ENCODE measurements at places on chromosomes 12 and 14.

GRCh38 chr12:121013715-121014114 lies 2.6 kb downstream of the C12orf43 start:
- H3K4me1 ChIP-seq, result peaks cover 7% of the 10 kb centered on the region
- H3K27ac ChIP-seq, result no peak overlapping the region
- no peaks in the 10 kb centered on the region for H3K27me3 ChIP-seq
- H3K4me3 ChIP-seq, result no peak overlapping the region
- no peaks in the 10 kb centered on the region for H3K36me3 ChIP-seq
- no peak for DNase-seq

DNA sequence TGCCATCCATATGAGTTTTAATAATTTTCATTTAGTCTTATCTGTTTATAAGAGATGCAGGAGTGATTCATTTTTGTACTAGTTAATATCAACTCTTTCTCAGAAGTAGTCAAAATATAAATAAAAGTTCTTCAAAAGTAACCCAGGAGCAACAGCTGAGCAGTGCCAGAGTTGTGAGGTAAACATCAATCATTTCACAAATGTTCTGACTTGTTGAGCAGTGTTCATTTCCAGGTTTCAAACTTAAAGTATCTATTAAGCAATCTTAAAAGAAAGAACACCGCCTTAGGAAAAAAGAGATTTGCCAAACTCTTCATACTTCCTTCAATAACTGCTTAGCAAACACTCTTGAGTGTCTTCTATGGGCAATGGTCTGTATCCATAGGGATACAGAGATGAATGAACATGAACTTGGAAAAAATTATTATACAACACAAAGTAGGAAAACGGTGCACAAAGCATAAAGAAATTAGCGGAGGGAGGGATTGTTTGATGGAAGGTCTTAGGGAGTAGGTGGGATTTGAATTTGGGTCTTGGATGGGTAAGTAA lies 41.9 kb upstream of the POC1B start:
- no peak for DNase-seq
- no peak overlapping the region for H3K4me3 ChIP-seq
- no peak overlapping the region for H3K27ac ChIP-seq

- H3K4me1 ChIP-seq, result no peaks in the 10 kb centered on the region
- H3K36me3 ChIP-seq, result no peaks in the 10 kb centered on the region
- H3K27me3 ChIP-seq, result no peaks in the 10 kb centered on the region
- H3K4me3 ChIP-seq, result no peak overlapping the region
- H3K27ac ChIP-seq, result no peak overlapping the region
Measured at GRCh38 chr12:9961106-9961505, 10.1 kb upstream of the CLEC12A start.

GRCh38 chr14:31843361-31844091 lies 233.6 kb upstream of the ARHGAP5 start:
- no peaks in the 10 kb centered on the region for H3K4me1 ChIP-seq
- H3K4me3 ChIP-seq, result no peak overlapping the region
- H3K27ac ChIP-seq, result no peak overlapping the region
- no peaks in the 10 kb centered on the region for H3K36me3 ChIP-seq

DNA sequence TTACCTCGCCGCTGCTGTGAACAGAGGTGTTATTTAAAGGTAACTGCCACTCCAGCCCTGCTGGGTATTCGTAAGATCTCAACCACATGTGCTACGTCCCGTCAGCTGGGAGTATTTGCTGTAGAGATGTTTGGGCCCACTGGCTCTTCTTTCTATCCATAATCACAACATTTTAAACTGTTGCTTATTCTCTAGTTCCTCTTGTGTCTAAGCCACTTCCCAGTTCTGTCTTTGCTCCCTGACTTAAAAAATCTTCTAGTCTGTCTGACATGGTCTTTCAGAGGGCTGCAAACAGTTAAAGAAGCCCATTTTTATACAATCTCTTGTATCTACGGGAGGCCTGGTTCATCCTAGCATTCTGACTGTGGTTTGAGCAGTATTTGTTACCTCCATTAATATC lies 33.2 kb upstream of the HELB start:
- H3K36me3 ChIP-seq, result no peaks in the 10 kb centered on the region
- no peak overlapping the region for H3K27ac ChIP-seq
- no peak for DNase-seq
- H3K4me3 ChIP-seq, result no peak overlapping the region

DNA sequence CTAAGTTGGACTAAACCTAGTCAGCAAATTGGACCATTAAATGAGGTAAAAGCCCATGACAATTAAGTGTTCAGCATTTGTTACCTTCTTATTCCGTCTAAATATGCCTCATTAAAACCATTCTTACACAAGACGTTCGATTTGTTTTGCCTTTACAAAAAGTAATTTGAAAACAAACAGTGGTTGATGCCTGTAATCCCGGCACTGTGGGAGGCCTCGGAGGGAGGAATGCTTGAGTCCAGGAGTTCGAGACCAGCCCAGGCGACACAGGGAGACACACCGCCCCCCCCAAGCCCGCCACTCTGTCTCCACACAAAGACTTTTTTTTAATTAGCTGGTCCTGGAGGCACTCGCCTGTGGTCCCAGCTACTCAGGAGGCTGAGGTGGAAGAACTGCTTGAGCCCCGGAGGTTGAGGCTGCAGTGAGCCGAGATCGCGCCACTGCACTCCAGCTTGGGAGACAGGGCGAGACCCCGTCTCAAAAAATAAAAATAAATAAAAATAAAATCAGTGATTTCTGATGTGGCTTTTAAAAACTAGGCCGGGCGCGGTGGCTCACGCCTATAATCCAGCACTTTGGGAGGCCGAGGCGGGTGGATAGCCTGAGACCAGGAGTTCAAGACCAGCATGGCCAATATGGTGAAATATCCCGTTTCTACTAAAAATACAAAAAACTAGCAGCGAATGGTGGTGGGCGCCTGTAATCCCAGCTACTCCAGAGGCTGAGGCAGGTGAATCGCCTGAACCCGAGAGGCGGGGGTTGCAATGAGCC lies 856 bp upstream of the EIF4B start:
- no peak for DNase-seq
- no peaks in the 10 kb centered on the region for H3K36me3 ChIP-seq
- H3K27ac ChIP-seq, result peak overlapping the region; percentile 97
- peak overlapping the region; percentile 94 for H3K4me3 ChIP-seq
- H3K4me1 ChIP-seq, result peaks cover 55% of the 10 kb centered on the region
- no peaks in the 10 kb centered on the region for H3K27me3 ChIP-seq

DNA sequence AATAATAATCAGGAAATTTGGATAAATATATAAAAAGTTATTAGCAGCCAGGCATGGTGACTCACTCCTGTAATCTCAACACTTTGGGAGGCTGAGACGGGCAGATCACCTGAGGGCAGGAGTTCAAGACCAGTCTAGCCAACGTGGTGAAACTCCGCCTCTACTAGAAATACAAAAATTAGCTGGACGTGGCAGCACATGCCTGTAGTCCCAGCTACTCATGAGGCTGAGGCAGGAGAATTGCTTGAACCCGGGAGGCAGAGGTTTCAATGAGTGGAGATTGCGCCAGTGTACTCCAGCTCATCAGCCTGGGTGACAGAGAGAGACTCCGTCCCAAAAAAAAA lies 64.5 kb downstream of the SYT1 start:
- DNase-seq, result no peak
- no peaks in the 10 kb centered on the region for H3K36me3 ChIP-seq
- H3K4me3 ChIP-seq, result no peak overlapping the region
- no peaks in the 10 kb centered on the region for H3K4me1 ChIP-seq

DNA sequence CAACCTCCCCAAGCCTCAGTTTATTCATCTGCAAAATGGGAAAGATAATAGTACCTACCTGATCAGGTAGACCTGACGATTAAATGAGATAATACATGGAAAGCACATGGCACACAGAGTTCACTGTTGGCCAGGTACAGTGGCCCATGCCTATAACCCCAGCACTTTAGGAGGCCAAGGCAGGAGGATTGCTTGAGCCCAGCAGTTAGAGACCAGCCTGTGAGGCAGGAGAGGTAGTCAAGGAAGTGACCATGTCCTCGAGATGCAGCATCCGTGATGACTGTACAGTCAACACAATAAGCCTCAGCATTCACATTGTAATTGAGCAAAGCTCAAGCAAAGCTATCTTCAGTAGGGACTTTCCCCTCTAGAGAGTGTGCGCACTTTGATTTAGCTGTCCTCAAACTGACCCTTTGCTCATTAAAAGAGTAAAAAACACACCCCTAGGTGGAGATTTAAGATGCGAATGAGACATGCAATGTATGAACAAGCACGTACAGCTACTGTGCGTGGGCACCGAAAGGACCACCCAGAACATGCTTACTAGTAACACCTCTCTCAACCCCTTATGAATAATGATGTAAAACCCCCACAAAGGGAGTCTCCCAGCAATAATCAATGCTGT lies 9.9 kb downstream of the ISCU start:
- peaks cover 28% of the 10 kb centered on the region for H3K36me3 ChIP-seq
- H3K27ac ChIP-seq, result no peak overlapping the region
- peaks cover 14% of the 10 kb centered on the region for H3K4me1 ChIP-seq
- peak; percentile 78 for DNase-seq
- H3K27me3 ChIP-seq, result no peaks in the 10 kb centered on the region
- H3K4me3 ChIP-seq, result no peak overlapping the region

DNA sequence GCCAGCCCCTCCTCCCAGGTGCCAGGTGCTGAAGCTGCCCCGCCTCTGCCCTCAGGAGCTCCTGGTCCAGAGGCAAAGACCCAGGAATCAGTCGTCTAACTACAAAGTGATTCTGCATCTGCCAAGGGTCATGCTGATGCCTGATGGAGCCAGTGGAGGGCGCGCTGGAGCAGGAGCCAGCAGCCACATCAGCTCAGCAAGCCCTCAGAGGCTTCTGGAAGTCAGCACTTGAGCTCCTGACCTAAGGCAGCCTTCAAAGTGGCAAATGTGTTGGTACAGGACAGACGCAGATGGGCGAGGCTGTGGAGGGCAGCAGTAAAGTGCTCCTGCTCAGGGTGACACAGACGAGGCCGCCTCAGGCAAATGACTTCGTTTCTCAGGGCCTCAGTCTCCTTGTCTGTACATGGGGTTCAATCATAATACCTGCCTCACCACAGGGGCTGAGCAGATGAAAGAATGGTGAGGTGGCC lies 10.9 kb downstream of the C12orf43 start:
- no peak overlapping the region for H3K4me3 ChIP-seq
- H3K27me3 ChIP-seq, result no peaks in the 10 kb centered on the region
- no peak for DNase-seq
- H3K4me1 ChIP-seq, result no peaks in the 10 kb centered on the region
- no peak overlapping the region for H3K27ac ChIP-seq

DNA sequence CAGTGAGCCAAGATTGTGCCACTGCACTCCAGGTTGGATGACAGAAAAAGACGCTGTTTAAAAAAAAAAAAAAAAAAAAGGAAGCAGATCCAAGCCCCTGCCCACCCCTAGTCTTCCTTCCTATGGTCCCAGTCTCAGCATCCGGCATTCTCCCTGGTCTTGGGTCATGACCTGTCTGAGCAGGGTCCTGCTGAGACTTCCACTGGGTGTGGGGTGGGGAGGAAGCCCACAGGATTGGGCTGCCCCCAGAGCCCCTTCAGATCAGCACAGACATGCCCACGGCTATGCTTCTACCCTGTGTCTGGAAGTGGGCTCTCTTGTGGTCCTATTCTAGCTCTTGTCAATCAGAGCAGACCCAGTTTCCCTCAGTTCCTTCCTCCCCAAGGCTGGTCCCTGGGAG lies 12.6 kb upstream of the PLEK2 start:
- H3K27ac ChIP-seq, result no peak overlapping the region
- H3K36me3 ChIP-seq, result no peaks in the 10 kb centered on the region
- H3K27me3 ChIP-seq, result no peaks in the 10 kb centered on the region
- no peak overlapping the region for H3K4me3 ChIP-seq

Measured in vagina (tissue), 2 donors.